ENCODE measurements at places on chromosomes 7 and 10. TPM values are rescaled to one million over a fixed set of nuclear protein-coding genes. Genes with fewer than 3 reads are reported as not detected.

SH2B2 gene
- polyA plus RNA-seq: 1.6 TPM

SMO gene
- polyA plus RNA-seq: 23.6 TPM

NKX6-2 gene
- 1.7 TPM for polyA plus RNA-seq

SLC16A12 gene
- polyA plus RNA-seq: 1.1 TPM

CFTR gene
- 53.1 TPM for polyA plus RNA-seq

EGR2 gene
- 2.1 TPM for polyA plus RNA-seq

CUZD1 gene
- 0.90 TPM for polyA plus RNA-seq

LRMDA gene
- 5.3 TPM for polyA plus RNA-seq

FGFBP3 gene
- polyA plus RNA-seq: 1.9 TPM

ANKRD61 gene
- polyA plus RNA-seq: 2.4 TPM

DDC gene
- 213 TPM for polyA plus RNA-seq

FKBP14 gene
- polyA plus RNA-seq: 13.7 TPM

MAT1A gene
- 0.10 TPM for polyA plus RNA-seq

WASHC2C gene
- 58.4 TPM for polyA plus RNA-seq

PCLO gene
- polyA plus RNA-seq: 10.7 TPM

GARIN1A gene
- 1.6 TPM for polyA plus RNA-seq

CCL24 gene
- 32.1 TPM for polyA plus RNA-seq

CLRN3 gene
- 121 TPM for polyA plus RNA-seq

GALNT17 gene
- 2.7 TPM for polyA plus RNA-seq

SEC24C gene
- 66.9 TPM for polyA plus RNA-seq

RBP4 gene
- 33.9 TPM for polyA plus RNA-seq
